ENCODE measurements at places on chromosomes 6 and 20. TPM values are rescaled to one million over a fixed set of nuclear protein-coding genes. Genes with fewer than 3 reads are reported as not detected.

Gene FAXC
- 2.7 TPM for polyA plus RNA-seq

Gene TENT5A
- polyA plus RNA-seq = 14.4 TPM

Gene AGER
- polyA plus RNA-seq = 4.8 TPM

Gene VSX1
- not detected for polyA plus RNA-seq

Gene EFCAB8
- polyA plus RNA-seq = not detected

Gene TREML4
- polyA plus RNA-seq = not detected

Gene SYNDIG1
- polyA plus RNA-seq = 0.39 TPM

Gene TRIM15
- not detected for polyA plus RNA-seq

Gene TCF21
- polyA plus RNA-seq = 4.0 TPM

Gene XKR7
- 0.02 TPM for polyA plus RNA-seq

Gene HLA-DQA1
- polyA plus RNA-seq = 0.27 TPM

Gene CDH22
- polyA plus RNA-seq = not detected

Gene PAK5
- not detected for polyA plus RNA-seq

Gene PTCHD4
- polyA plus RNA-seq = 2.1 TPM

Gene HEY2
- 166 TPM for polyA plus RNA-seq

Gene UCKL1
- 96.3 TPM for polyA plus RNA-seq

Gene PRR18
- polyA plus RNA-seq = 0.33 TPM

Gene MOG
- 2.9 TPM for polyA plus RNA-seq

Gene CTCFL
- polyA plus RNA-seq = 0.09 TPM

Gene GPR63
- polyA plus RNA-seq = not detected

Gene ME1
- polyA plus RNA-seq = 4.8 TPM

Gene GMPR
- 32.0 TPM for polyA plus RNA-seq

Gene AURKA
- polyA plus RNA-seq = 97.3 TPM

Gene TUBB2B
- polyA plus RNA-seq = 29.8 TPM

Gene ANGPT4
- polyA plus RNA-seq = 0.15 TPM

Gene RTEL1
- polyA plus RNA-seq = 15.8 TPM

Gene GUCA1A
- 0.75 TPM for polyA plus RNA-seq

Gene METTL24
- polyA plus RNA-seq = 6.8 TPM

Gene FRK
- polyA plus RNA-seq = 1.0 TPM

Gene TMEM151B
- polyA plus RNA-seq = 0.29 TPM

Gene AKAP12
- 66.5 TPM for polyA plus RNA-seq

Gene OVOL2
- not detected for polyA plus RNA-seq
